Kidney epithelial cell (primary cell): ENCODE measurements at places on chromosomes 5 and 9. TPM values are rescaled to one million over a fixed set of nuclear protein-coding genes. Genes with fewer than 3 reads are reported as not detected.

DNA sequence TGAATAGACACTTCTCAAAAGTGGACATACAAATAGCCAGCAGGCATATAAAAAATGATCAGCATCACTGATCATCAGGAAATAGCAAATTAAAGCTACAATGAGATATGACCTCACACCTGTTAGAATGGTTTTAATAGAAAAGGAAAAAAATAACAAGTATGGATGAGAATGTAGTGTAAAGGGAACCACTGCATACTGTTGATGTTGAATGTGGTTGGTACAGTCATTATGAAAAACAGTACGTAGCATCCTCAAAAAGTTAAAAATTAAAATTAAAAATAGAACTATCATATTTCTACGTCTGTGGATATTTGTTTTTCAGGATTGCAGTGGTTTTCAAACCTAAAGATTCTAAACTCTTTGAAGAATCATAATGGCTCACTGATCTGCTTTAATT lies 215.1 kb upstream of the NREP start:
- DNase-seq: no peak

DNA sequence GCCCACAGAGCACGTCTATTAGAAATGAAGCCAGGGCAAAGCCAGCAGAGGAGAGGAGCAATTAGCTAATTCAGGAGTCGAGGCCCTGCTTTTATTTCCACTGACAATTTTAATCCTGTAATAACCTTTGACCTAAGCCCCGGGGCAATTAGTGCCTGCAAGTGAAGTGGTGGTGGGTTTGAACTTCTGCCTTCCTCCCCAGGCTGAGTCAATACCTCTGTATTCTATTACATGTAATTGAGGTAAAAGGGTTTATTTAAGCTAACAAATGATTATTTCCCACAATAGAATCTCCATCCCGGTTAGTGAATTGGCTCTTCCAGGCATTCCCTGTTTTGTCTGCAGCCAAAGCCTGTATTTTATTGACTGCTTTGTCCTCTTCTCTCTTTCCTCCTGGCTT lies 49.9 kb downstream of the FGF18 start:
- DNase-seq: no peak

- DNase-seq: no peak
These were observed 218.5 kb downstream of the COMMD10 start for GRCh38 chr5:116303340-116303739.

- DNase-seq: peak; percentile 62
These were observed 33.9 kb downstream of the VLDLR start for GRCh38 chr9:2655411-2655901.

DNA sequence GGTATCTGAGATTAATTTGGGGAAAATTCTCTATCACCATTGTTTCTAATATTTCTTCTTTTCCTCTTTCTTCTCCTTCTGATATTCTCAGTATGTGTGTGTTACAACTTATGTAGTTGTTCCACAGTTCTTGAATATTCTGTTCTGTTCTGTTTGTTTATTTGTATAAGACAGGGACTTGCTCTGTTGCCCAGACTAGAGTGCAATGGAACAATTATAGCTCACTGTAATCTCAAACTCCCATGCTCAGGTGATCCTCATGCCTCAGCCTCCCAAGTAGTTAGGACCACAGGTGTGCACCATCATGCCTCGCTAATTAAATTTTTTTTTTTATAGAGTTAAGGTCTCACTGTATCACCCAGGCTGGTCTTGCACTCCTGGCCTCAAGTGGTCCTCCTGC lies 145.8 kb upstream of the TUT7 start:
- no peak for DNase-seq

The LMX1B gene
- total RNA-seq: 1.7 and 2.6 TPM in 2 replicates

The GADD45G gene
- 0.41 and 2.2 TPM in 2 replicates for total RNA-seq

GRCh38 chr5:167982-168660 lies 23.2 kb upstream of the LRRC14B start:
- DNase-seq: peak; percentile 63

- DNase-seq: no peak
These were observed 8.4 kb downstream of the RPS14 start for GRCh38 chr5:150440948-150441812.

DNA sequence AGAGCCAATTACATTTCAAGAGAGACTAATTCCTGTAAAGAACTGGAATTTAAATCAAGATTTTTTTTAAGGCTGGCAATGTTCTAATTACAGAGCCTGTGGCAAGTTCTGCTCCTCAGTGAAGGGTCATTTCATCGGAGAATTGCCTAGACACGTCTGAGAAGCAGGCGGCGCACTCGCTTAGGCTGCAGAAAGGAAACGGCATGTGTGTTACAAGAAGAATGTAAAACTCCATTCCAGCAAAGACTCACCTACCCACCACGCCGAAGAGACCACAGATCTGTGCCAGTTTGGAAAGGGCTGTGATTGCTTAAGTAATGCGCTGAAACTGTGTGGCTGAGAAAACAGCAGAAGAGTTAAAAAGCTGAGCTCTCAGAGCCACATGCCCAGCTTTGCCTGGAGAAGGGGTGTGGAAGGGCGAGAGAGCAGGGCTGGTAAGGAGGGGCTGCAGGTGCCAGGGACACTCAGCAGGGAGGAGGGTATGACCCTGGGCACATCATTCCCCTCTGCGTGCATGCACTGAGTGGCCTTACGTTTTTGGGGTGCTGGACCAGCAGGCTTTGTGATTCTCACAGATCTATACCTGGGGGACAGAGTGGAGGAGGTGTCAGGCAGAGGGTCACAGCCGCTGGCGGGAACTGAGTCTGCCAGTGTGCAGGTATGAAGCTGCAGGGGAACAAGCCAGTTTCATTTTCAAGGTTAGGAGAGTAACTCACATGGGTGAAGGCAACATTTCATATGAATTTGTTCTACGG lies 17.8 kb upstream of the SLC25A51 start:
- no peak for DNase-seq

The MCTP1 gene
- total RNA-seq: 12.7 and 12.9 TPM in 2 replicates

The COL27A1 gene
- 8.2 and 8.4 TPM in 2 replicates for total RNA-seq

GRCh38 chr5:170818232-170818631 lies 34.7 kb downstream of the GABRP start:
- no peak for DNase-seq

The RNF130 gene
- 42.0 and 48.1 TPM in 2 replicates for total RNA-seq

DNA sequence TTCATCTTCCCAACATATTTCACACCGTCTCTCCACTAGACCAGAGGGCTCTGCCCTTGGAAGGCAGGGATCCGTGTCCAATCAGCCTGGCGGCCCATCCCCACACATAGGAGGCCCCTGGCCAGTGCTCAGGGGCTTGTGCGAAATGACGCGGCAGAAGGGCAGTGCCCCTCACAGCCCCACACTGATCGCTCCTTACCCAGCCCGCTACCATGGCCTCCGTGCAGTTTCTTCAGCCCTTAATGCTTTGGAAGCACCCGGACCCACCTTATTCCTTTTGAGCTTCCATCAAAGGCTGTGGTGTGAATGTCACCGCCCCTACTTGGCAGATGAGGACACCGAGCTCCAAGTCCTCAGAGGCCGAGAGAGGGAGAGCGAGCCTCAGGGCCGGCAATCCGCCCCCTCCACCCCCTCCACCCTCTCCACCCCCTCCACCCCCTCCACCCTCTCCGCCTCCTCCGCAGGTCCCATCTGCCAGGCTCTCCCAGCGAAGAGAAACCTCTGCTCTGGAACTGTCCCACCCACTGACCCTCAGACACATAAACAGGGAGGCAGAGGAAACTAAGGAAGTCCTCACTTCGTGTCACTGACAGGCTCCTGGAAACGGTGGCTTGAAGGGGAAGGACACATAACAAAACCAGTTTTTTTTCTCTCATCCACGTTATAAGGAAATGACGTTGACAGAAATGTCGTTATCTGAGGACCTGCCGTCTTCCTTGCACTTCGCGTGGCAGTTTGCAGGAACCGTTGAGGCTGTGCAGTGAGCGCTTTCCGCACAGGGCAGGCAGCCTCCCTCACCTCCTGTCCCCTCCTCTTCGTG lies 13.9 kb downstream of the QSOX2 start:
- DNase-seq: no peak

- no peak for DNase-seq
These were observed 90.9 kb downstream of the ITGA1 start for GRCh38 chr5:52878656-52879055.

DNA sequence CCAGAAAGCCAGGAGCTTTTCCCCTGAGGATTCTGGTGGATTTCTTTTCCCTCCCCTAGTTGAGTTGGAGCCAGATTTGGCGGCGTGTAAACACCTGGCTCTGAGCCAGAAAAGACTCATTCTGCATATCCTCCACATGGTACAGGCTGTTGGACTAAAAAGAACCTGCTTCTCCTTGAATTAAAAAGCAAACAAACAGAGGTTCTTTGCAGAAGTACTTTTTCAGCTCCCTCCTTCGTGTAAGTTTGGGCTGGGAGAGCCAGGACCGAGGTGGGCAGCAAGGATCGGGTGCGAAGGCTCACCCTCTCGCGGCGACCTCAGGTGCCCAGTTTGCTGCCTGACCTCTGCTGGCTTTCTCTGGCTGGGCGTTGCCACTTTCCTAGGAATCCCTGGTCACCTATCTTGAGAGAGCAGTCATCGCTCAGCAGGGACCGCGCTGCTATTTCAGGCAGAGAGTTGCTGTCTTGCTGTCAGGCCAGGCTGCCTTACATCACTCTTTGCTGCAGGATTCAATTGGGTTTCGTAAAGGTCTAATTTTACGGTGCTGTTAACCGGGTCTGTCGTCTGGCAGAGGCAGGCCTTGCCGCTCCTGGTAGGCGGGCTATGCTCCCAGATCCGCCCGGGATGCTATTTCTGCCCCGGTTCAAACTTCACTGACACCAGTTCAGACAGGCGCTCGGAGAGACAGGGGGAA lies 3.2 kb downstream of the PAPPA start:
- no peak for DNase-seq

DNA sequence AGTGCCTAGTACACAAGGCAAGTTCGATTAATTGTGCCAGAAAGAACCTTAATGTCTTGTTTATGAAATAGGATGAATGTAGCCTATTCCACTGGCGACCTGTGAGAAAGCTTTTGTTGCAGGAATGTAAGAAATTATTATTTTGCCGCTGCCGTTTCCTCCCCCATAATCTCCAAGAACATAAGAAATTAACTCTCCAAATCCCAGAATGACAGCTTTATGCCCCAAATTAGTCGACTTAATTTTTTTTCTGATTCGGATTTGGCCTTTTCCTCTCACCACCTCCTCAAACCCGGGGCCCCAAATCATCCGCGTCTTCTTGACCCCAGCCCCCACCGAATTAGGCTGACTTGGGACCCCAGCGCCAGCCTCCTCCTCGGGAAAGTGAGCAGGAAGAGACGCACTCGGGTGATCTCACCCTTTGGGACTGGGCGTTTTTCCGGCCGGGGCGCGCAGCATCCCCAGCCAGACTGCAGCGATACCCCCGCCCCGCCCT lies 682 bp upstream of the SPTAN1 start:
- DNase-seq: no peak

DNA sequence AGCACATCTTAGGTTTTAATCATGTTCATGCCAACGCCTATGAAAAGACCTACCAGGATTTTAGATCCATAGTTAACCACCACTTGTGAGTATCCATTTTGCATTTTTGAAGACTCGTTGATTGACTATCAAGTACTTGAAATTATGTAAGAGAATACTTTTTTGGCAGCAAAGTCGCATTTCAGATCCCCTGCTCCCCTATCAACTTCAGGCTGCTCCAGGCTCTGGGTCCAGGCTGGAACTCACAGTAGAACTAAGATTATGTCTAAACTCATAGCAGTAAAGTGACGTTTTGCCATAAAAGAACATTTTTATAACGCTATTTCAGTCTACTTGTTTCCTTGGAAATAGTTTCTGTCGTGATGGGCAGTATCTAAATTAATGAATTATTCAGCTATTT lies 267.7 kb downstream of the FANCC start:
- no peak for DNase-seq

DNA sequence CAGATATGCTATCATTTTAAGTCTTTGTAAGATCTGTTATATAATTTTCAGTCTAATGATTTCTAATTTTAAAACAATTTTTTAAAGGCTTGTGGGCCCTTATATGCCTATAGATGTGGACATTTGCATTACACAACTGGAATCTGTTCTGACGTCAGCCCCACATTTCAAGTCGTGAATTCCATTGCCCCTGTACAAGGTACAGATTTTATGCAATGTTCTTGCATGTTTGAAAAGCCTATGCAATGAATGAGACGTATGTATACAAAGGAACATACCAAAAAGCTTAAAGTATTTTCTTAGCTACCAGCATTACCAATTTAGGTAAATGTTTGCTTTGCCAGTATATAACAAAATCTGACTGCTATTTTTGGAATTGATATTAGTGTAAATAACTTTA lies 77.2 kb downstream of the ITGA1 start:
- DNase-seq: no peak

The C1QTNF3 gene
- 1.1 and 1.2 TPM in 2 replicates for total RNA-seq

GRCh38 chr5:163938595-163938994 lies 433.2 kb downstream of the MAT2B start:
- DNase-seq: no peak

GRCh38 chr9:35914301-35914807 lies 5.1 kb downstream of the SPAAR start:
- no peak for DNase-seq

The CD274 gene
- 6.6 and 7.7 TPM in 2 replicates for total RNA-seq

The C1QTNF2 gene
- 0.07 TPM in 1 of 2 replicates, not detected in the other for total RNA-seq

- no peak for DNase-seq
These were observed 74.6 kb downstream of the RETREG1 start for GRCh38 chr5:16542236-16542635.

The GAS1 gene
- 6.1 and 8.3 TPM in 2 replicates for total RNA-seq

- DNase-seq: no peak
These were observed 38.6 kb upstream of the KCNMB1 start for GRCh38 chr5:170427672-170428236.
